T-helper 22 cell (primary cell): ENCODE measurements at places on chromosomes 12 and 14.

GRCh38 chr14:61598980-61599379 lies 96.3 kb upstream of the HIF1A start:
- no peak for DNase-seq

DNA sequence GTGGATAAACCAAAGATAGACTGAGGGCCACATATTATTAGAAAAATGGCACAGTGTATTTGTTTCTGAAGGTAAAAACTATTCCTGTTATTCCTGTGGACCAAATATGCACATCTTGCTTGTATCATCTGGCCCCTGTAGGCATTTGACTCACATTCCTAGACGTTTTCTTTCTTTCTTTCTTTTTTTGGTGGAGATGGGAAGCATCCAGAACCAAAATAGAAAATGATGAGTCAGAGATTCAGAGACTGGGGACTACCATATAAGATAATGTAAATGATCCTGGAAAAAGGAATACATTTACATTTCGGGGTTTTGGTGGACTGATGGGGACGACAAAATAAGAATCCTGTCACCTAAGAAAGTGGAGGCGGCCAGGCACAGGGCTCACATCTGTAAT lies 24.2 kb downstream of the TRIM9 start:
- no peak for DNase-seq

GRCh38 chr12:8914716-8915526 lies 612 bp downstream of the PHC1 start:
- peak; percentile 51 for DNase-seq

DNA sequence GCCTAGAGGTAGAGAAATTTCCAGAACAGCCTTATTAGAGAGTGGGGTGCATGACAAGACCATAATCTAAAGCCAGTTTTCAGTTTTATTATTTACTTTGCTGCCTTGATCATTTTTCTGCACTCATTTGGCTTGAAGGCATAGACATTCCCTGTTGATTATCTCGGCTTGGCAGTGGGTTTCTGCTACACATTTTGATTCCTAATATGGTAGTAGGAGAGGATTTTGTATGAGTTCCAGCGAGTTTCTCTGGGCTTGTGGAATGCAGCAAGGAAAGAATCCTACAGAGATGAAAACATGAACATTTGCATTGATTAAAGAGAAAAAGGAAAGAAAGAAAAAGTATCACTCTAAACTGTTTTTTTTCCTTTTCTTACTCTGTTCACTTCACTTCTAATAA lies 281.2 kb downstream of the PAWR start:
- DNase-seq: no peak
